ENCODE measurements at places on chromosomes 4 and X. TPM values are rescaled to one million over a fixed set of nuclear protein-coding genes. Genes with fewer than 3 reads are reported as not detected.

DNA sequence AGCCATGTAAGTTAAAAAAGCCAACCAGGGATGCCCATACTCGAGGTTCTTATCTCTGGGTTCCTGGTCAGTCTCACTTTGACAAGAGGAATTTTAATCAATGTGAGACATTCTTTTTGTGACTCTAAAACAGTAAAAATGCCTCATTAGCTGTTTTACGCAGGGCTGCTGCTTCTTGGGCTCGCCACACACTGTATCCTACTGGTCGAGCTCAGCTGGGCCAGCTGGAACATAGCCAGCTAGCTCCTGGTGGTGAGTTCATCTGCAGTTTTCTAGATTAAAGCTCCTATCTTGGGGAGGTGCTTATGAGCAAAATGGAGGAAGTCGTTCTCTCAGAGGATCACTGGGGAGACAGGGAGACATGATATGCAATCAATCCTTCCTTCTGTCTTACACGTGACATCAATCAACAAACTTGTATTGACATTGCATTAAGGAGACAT, 55.9 kb upstream of the LEF1 start:
- no peak for DNase-seq

GRCh38 chrX:109997786-109998452, 5.0 kb upstream of the TMEM164 start:
- no peak for DNase-seq

GRCh38 chrX:108216405-108216804, 124.8 kb downstream of the ATG4A start:
- DNase-seq, result no peak

DNA sequence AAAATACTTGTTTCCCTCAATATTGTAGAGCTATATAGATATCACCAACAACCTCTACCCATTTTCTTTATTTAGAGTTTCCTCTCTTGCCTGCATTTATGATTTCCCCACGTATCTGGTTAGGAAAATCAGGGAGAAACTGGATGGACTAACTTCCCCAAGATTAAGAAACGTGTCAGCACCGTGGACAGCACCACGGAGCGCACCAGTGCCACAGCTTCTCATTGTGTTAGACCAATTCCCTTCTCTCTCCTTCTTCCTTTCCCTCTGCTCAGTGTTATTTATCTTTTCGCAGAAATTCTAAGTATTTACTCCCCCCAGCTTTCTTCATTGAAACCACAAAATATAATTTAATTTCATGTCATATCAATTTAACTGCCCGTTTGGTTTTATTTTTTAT, 568.6 kb upstream of the BOD1L1 start:
- peak; percentile 31 for DNase-seq

GRCh38 chrX:74922922-74923543, 2.2 kb downstream of the NEXMIF start:
- DNase-seq, result no peak

DNA sequence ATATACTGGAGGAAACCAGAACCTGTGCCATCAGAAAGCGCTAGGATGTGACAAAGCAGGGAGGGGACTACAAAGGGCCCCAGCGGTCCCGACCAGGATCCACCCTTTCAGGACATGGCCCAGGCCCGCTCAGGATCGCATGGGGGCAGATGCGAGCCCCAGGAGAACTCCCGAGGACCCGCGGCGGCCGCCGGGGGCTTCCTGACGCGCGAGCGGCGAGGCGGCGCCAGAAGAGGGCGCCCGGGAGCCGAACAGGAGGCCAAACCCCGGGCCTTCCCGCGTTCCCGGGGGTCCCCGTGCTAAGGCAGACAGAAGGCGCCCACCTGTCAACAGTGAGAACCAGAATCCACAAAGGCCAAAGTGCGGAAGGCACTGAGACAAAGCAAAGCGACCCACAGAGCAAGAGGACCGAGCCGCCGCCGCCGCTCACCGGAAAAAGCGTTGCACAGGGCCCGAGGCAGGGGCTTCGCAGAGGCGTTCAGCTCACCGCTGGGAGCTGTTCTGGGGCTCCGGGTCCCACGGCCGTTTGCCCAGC, 7.3 kb upstream of the OPN1LW start:
- DNase-seq, result no peak

DNA sequence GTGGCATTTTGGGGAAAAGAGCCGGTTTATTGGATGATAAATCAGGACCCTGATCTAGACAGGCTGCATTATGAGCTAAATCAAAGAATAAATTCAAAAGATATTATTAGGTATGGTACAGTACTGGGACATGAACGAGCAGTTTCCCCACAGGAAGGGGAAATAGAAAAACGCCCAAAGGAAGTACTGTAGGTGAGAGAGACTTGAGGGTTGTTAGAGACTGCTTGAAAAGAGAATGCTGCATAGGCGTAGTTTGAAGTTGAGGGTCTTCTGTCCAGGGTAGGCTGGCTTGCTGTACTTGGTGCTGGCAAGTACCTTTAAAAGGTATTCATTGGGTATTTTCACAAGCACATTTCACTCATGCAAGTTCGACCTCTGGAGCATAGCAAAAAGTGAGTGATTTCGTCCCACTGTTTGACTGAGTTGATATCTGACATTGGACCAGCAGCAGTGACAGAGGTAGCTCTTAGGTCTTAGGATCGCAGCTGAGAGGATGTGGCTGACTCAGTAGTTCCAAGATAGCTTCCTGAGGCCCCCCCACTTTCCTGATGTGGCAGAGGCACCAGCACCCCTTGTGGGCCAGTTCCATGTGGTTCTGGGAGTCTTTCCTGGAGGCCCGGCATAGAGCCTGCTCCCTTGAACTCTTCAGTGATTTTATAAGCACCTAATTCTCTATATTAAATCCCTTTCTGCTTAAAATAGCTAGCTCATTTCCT, 64.3 kb downstream of the TMEM131L start:
- no peak for DNase-seq

- DNase-seq, result no peak
Observed at GRCh38 chrX:11352296-11352741, 59.1 kb downstream of the AMELX start.

GRCh38 chr4:77595364-77595973, 10.2 kb upstream of the CXCL13 start:
- no peak for DNase-seq

DNA sequence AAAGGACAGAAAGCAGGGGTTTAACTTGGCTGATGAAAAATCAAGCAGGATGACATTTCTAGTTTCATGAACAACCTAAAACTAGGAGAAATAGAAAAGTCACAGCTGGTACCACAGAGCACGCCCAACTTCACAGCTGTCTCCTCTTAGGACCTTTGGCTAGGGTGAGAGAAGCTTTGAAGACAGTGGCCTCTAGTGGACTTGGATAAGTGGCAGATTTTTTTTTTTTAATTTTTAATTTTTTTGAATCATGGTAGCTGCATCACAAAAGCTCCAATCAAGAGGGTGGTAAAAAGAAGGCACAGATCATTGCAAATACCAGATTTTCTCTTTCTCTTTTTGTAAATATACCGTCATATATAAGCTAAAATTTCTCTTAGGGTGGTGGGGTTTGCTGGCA, 20.2 kb upstream of the MAP3K15 start:
- DNase-seq, result no peak

DNA sequence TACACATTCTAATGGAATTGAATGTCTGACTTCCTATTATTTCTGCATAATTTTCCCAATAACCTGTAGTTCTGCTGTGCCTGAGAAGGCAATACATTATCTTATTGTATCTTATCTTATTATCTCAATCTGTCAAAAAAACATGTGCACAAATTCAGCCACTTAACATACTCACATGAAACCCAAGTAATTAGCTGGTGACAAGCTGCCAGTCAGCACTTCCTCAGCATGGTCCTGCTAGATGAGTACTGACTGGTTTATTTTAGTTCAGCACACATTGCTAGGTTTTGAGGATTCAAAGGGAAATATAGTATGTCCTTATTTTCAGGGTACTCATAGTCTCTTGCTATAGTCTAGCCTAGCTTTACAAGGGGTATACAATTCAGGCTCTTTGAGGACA, 17.9 kb upstream of the FGG start:
- no peak for DNase-seq

- no peak for DNase-seq
Observed at GRCh38 chr4:38957893-38958292, 74.3 kb downstream of the TMEM156 start.

GRCh38 chrX:123330229-123330942, 146.3 kb downstream of the GRIA3 start:
- DNase-seq, result no peak

DNA sequence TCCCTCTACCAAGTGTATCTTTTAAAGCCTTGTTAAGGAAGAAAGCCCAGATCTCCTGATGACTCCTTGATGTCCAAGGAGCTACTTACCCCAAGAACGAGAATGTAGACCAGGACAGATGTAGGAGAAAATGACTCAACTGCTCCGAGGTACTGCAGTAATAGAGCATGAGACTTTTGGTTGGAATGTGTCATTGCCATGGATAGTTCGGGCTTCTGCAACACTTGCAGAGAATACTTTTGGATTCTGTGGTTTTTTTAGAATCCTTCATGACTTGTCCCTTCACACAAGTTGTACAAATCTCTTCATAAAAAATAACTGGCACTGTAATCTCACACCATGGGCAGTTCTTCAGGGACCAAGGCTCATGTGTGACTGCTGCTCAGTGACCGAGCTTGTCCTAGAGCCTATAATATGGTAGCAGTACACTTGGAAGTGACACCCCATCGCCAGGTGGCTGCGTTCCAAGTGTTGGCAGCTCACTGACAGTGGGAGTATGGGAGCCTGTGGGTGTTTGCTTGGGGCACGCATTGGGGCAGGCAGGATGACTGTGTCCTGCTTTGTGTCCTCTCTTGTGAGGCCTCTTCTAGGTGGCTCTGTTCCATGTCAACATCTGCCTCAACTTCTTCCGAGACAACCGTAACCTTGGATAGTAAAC, 87.9 kb upstream of the WDR1 start:
- DNase-seq, result no peak

GRCh38 chr4:166680796-166681195, 553.5 kb downstream of the SPOCK3 start:
- DNase-seq, result no peak

- DNase-seq, result no peak
Observed at GRCh38 chrX:15616531-15616930, 15.8 kb upstream of the ACE2 start.

GRCh38 chr4:141331534-141332358, 111.1 kb downstream of the ZNF330 start:
- no peak for DNase-seq

GRCh38 chr4:54318904-54319303, 89.8 kb downstream of the PDGFRA start:
- no peak for DNase-seq

DNA sequence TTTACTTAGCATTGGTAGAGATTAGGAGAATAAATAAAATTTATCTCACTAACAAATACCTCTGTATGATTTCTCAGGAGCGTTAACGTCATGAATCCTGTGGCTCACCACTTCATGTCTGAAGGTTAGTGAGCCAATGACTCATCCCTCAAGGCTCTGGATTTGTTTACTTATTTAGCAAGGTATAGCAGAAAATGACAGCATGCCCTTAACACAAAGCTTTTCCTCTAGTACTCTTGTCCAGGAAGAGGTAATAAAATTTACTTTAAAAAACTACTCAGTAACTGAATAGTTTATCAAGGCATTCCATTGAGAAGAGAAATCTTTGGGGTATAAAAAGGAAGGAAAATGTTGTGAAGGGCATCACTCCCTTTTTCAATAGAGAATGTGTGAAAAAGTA, 823.8 kb downstream of the CCSER1 start:
- peak; percentile 93 for DNase-seq

- DNase-seq, result no peak
Observed at GRCh38 chr4:27278615-27279375, 418.2 kb downstream of the STIM2 start.

- no peak for DNase-seq
Observed at GRCh38 chrX:24646745-24647182, 383 bp downstream of the PCYT1B start.

- no peak for DNase-seq
Observed at GRCh38 chr4:5034206-5034605, 14.9 kb upstream of the CYTL1 start.

- no peak for DNase-seq
Observed at GRCh38 chr4:145762719-145763118, 82.8 kb downstream of the C4orf51 start.

DNA sequence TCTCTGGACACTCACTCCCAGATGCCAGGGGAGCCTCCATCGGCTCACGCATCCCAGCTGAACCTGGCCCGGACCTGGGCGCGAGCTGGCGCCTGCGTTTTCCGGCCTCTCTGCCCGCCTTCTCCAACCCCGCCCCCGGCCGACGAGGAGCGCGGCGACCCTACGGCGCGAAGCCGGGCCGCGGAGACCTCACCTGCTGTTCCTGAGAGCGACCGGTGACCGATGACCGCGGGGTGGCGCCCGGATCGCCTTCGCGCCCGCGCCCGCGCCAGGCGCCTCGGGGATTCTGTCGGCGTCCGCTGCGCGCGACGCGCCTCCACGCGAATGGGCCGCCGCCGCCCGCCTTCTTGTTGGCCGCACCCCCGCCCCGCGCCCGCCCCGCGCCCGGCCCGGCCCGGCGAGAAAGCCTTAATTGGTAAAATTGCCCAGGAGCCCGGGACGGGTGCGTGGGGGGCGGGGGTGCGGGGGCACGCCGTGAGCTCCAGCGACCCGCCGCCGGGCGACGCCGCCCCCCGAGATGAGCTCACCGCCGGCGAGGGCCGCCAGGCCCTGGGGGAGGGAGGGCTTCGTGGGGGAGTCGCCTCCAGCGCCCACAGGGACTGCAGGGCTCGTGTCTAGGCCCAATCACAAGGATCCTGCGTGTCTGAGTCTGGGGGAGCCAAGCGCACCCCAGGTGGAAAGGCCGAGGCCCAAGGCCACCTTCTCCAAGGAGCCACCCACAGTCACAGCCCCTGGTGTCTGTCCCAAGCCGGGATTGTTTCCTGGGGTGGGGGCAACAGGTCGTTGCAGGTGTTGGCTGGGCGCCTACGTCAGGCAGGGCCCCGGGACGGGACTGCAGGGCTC, at the start of gene FLNA:
Gene FLNA, minus strand, starts transcription at position 322 of the 843 bp plus-strand sequence. CDS start 3,389 bp downstream, outside the sequence.
- no peak for DNase-seq

GRCh38 chrX:56782352-56782751, 53.3 kb downstream of the NBDY start:
- no peak for DNase-seq

Gene SORCS2
- total RNA-seq, result 1.4 TPM

Gene FRAS1
- 35.8 TPM for total RNA-seq

Gene CAPN6
- total RNA-seq, result 0.27 TPM

Gene SLC35A2
- 40.9 TPM for total RNA-seq

Gene ARSD
- 25.8 TPM for total RNA-seq

Gene PCSK1N
- 66.6 TPM for total RNA-seq

Gene TGIF2LX
- not detected for total RNA-seq

Gene SHOX
- total RNA-seq, result not detected

Gene MAGEH1
- total RNA-seq, result 22.5 TPM

Gene GIMD1
- total RNA-seq, result not detected

Gene PROM1
- total RNA-seq, result 69.0 TPM

Gene RAB40AL
- total RNA-seq, result not detected

Gene SH2D1A
- not detected for total RNA-seq

Gene CLIC2
- not detected for total RNA-seq

Gene NAP1L2
- total RNA-seq, result 0.55 TPM

Gene RNF150
- total RNA-seq, result 3.2 TPM

Gene FAM114A1
- total RNA-seq, result 39.6 TPM
